ENCODE measurements at places on chromosomes 7 and 10.

DNA sequence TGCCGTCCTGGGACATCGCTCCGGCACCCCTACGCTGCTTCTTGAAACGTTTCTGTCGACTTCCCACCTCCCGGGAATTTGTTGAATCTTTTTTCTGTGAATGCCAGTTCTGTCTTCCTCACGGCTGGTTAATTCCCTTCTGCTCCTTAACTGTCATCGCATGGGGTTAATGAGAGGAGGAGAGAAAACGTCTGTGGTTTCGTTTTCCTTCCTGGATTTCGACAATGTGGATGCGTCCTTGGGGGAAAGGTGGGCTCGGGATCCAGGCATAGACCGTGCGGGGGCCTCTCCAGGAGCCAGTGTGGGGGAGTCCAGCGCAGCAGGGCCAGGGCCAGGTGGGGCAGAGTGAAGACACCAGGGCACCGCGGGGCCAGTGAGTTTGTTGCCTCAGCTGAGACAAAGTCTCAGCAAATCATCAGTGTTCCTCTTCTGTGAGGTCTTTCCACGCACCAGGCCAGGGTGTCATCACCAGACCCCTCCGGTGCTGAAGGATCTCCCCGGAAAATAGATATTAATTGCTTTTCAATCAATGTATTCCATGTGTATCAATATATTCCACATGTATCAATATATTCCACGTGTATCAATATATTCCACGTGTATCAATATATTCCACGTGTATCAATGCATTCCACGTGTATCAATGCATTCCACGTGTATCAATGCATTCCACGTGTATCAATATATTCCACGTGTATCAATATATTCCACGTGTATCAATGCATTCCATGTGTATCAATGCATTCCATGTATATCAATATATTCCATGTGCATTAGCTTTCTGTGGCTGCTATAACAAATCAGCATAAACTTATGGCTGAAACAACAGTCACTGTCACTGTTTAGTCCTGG lies 33.7 kb upstream of the CFAP46 start:
- no peak for DNase-seq

- no peak for DNase-seq
These were observed 957.1 kb downstream of the SORCS3 start for GRCh38 chr10:105598207-105598606.

DNA sequence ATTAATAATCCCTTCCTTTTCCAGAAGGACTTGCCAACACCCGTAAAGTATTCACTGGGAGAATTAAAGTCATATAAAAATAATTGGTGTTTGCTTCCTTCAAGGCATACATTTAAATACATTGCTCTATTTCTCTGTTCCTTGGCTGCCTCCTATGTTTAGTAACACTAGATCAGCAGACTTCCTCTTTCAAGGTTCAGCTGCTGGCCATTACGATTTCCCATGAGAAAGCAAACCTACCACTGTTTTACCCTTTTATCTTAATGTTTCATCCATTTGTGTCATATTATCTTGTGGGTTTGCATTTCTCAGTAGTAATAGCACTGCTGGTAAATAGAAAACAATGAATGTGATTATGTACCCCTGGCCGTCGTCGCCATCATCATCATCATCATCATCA lies 313.8 kb upstream of the BMPER start:
- no peak for DNase-seq

GRCh38 chr10:6729861-6730344 lies 149.8 kb upstream of the PRKCQ start:
- no peak for DNase-seq

DNA sequence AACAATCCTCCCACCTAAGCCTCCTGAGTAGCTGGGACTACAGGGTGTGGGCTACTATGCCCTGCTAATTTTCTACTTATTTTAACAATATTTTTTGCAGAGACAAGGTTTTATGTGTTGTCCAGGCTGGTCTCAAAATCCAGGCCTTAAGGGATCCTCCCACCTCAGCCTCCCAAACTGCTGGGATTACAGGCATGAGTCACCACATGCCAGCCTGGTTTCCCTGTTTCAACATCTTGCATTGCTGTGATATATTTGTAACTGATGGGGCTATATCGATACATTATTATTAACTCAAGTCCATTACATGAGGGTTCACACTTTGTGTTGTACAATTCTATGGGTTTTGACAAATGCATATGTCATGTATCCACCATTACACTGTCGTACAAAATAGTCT lies 41.9 kb upstream of the OGDHL start:
- DNase-seq = no peak

- no peak for DNase-seq
These were observed 5.1 kb upstream of the TSPAN12 start for GRCh38 chr7:120862987-120863590.

DNA sequence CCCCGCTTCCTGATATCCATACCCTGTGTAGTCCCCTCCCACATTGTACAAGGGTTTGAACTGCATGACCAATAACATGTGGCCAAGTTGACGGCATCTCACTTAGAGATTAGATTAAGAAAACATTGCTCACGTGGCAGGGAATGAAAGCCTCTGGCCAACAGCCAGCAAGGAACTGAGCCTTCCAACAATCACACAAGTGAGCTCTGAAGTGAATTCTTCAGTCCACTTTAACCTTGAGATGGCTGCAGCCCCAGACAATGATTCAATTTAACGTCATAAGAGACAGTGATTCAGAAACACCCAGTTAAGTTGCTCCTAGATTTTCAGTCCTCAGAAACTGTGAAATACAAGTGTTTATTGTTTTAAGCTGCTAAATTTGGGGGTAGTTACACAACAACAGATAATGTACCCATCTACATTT lies 165.9 kb upstream of the PLXNA4 start:
- no peak for DNase-seq

DNA sequence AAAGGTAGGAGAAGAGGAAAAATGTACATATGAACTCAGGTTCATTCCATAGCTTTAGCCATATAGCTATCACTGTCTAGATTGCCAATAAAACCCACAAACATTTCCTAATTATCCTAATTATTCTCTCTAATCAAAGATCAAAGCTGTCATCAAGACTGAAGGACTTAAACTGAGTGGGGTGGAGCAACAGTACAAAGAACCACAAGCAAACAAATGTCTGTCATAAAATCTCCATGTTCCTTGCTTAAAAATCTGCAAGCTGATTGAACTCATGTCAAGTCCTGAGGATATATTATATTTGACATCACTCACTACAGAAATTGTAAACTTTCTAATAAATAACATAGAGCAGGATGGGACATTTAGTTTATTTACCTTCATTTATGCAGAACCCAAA lies 315.9 kb downstream of the SNX13 start:
- no peak for DNase-seq

GRCh38 chr7:154859747-154860620 lies 142.9 kb downstream of the PAXIP1 start:
- no peak for DNase-seq

GRCh38 chr10:36256166-36256565 lies 614.1 kb upstream of the FZD8 start:
- no peak for DNase-seq

- DNase-seq = no peak
These were observed 337.9 kb downstream of the EXOC4 start for GRCh38 chr7:133590795-133591194.

DNA sequence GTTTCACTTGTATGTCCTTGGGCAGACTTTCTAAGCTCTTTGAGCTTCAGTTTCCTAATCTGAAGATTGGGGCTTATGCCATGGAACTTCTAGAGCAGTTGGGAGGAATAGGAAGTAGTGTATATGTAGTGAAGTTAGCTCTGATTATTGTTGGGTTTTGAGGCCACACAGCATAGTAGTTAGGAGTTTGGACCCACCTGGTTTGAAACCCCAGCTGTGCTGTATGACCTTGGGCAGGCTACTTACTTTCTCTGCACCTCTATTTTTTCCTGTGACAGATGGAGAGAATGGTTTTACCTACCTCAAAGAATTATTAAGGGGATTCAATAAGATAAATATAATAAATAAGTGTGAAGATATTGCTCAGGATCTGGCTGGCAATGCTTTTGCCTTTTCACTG lies 61.4 kb upstream of the ADRB1 start:
- DNase-seq = no peak

DNA sequence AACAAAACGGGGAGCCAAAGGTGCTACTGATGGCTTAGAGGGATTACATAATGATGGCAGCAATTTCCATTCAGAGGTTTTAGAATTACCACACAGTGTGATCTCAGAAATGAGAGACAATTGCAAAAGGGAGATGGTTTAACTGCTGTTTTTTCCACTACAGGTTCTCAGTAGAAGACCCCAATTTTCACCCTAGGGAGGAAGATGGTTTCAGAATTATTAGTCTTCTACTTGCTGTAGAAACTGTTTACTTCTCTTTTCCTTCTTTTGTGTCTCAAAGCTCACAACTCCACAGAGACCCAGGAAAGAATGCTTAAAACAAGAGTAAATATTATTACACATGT lies 226.5 kb downstream of the INHBA start:
- no peak for DNase-seq

GRCh38 chr7:86768967-86769760 lies 125.5 kb downstream of the GRM3 start:
- DNase-seq = no peak

- DNase-seq = no peak
These were observed 101.8 kb upstream of the MKLN1 start for GRCh38 chr7:131225619-131226513.

- DNase-seq = no peak
These were observed 18.8 kb downstream of the FRMPD2 start for GRCh38 chr10:48255722-48256121.

DNA sequence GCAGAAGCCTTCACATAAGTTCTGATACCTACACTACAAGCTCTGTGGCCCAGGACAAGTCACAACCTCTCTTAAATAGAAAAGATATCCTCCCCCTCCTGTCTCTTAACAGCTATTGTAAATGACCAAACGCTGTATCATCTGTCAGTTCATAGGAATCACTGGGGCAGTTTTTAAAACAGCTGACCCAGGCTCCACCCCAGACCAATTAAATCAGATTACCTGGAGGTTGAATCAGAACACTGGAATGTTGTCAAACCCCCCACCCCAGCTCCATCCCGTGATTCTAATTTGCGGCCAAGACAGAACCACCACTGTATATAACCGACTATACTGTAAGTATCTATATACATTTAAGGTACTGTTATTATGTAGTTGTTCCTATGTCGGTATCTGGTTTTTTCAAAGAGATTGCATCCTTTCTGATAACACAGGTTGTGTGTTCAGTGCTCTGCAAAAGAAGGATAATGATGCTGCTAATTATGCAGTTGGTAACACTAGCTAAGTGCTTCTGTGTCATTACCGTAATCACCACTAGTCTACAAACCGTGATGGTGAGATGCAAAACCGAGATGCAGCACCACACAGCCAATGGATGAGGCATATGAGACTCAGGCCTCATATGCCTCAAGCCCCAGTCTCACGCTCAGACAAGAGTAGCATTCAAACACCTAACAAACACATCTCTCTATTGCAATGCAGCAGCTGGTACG lies 47.4 kb downstream of the TNS3 start:
- no peak for DNase-seq

DNA sequence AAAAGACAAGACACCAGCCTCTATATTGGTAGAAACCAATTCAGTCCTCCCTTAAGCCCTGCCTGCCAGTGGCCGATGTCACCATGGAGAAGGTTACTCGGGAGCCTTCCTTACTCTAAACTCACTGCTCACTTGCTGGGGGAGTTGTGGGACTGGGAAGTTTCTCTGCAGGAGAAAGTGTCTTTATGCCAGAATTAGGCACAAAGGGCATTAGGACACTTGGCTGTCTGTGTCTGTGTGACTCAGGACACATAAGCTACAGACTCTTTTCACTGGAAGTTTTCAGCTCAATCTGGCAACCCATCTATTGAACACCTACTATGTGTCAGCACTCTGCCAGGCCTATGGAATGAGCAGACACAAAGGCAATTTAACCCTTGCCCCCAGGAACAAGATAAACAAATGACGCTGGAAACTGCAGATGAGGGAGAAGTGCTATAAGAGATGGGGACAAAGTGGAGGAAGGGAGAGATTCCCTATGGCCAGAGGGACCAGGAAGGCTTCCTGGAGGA lies 49.5 kb upstream of the CACUL1 start:
- no peak for DNase-seq

GRCh38 chr10:48603421-48604038 lies 1.3 kb downstream of the ARHGAP22 start:
- DNase-seq = no peak

- DNase-seq = no peak
These were observed 25.1 kb downstream of the ZMIZ1 start for GRCh38 chr10:79093658-79094411.

GRCh38 chr10:50528206-50528605 lies 95.5 kb downstream of the SGMS1 start:
- no peak for DNase-seq

DNA sequence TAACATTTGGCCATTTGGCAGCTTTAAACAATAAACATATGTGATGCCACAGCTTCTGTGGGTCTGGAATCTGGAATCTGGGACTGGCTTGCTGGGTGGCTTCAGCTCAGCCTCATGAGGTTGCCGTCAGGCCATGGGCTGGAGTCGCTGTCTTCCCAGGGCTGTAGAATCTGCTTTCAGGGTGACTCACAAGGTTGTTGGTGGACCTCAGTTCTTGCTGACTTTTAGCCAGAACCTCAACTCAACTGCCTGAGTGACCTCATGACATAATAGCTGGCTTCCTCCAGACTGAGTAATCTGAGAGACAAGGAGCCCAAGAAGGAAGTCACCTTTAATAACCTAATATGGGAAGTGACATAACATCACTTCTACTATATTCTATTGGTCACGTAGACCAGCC lies 44.6 kb upstream of the TSPAN13 start:
- no peak for DNase-seq

Measured in naive B cell (primary cell).